ENCODE measurements at places on chromosomes 12 and 14.

- DNase-seq, result no peak
Measured at GRCh38 chr12:53065470-53065869, 13.7 kb downstream of the SPRYD3 start.

GRCh38 chr12:122058549-122059149 is 19.9 kb upstream of the MLXIP start:
- no peak for DNase-seq

- no peak for DNase-seq
Measured at GRCh38 chr12:15664491-15664890, 124.7 kb downstream of the EPS8 start.

- no peak for DNase-seq
Measured at GRCh38 chr12:106629797-106630659, 47.2 kb downstream of the RFX4 start.

DNA sequence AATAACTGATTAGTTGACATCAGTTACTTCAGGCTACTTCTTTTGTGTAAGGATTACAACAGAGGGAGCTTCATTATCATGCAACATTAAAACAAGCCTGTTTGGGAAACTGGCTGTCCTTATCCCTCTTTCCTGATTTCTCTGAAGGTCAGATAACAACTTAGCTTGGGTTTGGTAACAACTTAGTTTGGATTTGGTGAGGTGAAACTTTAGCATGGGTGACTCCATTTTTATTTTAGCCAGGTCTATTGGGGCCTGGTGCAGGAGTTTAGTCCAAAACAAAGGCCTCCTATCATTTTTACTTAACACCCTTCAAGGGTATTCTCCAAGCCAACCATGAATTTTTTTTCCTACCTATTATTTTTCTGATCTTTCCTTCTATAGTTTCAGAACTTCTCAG is 1.1 kb upstream of the ZFYVE1 start:
- no peak for DNase-seq

GRCh38 chr14:90235179-90235976 is 21.0 kb upstream of the PSMC1 start:
- peak; percentile 60 for DNase-seq

- DNase-seq, result no peak
Measured at GRCh38 chr14:92595267-92595666, 81.7 kb downstream of the RIN3 start.

DNA sequence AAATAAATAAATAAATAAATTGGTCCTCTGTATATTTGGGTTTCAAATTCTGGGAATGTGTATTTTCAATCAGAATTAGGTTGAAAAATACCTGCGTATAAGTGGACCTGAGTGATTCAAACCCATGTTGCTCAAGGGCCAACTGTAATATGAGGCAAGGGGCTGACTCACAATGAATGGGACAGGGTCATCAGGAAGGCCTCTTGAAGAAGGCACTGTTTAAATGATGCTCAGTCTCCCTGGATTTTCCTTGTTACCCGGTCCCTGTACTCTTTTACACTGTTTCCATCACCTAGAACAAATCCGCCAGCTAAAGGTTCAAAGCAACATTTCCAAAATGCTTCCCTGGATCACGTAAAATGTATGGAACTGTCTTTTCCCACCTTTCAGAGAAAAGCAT is 3.8 kb downstream of the PSMB5 start:
- no peak for DNase-seq

GRCh38 chr14:80077262-80077661 is 134.0 kb downstream of the DIO2 start:
- no peak for DNase-seq

Data from GM19239 (cell line).